ENCODE measurements at places on chromosomes 4 and X.

GRCh38 chrX:37685381-37686359 lies at the start of gene XK:
Gene XK (plus strand): TSS chrX:37685791. CDS start chrX:37685962, 171 bp downstream.
- no peak for DNase-seq

DNA sequence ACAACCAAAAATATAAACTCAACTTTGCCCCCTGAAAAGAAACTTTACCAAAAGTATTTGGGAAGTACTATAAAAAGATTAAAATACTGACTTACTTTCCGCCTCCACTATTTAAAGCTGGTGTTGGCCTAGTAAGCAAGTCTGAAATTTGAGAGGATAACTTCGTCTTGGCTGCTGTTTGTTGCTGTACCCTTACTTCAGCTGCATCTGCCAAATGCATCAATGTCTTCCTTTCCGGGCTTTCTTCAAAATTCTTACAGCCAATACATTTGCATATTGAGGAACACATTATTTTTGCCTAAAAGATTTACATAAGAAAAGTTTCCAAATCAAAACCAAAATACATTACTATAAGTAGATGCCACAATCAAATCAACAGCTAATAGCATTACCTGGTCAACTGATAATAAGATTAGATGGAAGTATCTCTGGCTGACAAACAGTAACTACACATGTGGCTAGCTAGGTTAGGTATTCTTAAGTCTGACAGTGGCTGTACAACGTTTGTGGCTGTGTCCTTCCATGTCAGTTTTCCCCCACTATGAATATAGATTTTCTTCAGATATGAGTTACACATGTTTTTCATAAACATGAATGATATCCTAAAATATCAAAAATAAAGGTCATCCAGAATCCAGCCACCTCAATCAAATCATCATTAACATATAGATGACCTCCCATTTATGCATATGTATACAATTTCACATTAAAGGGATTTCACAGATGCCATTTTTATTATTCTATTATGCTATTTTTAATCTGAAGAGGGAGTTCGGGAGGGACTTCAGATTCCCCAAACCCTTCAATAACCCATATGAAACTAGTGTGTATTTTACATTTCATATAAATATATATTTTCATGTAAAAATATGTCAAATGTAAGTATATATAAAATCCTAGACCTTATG lies 30.6 kb downstream of the THAP9 start:
- DNase-seq, result no peak

GRCh38 chr4:141158219-141158618 lies 24.9 kb upstream of the RNF150 start:
- DNase-seq, result no peak

DNA sequence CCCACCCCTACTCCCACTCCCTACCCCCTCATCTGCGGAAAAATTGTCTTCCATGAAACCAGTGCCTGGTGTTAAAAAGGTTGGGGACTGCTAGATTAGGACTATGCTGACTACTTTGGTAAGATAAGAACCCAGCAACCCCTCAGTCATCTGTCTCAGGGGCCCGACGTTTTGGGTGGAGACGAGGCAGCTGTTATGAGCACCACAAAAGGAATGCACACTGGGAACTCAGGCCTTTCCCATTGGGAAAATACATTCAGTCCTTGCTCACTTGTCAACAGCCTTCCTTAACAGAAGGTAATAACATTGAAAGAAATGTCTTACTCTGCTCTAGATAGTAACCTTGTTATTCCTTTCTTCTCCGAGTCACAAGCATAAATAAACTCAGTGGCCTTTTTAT lies 310.8 kb downstream of the AFF2 start:
- DNase-seq, result no peak

DNA sequence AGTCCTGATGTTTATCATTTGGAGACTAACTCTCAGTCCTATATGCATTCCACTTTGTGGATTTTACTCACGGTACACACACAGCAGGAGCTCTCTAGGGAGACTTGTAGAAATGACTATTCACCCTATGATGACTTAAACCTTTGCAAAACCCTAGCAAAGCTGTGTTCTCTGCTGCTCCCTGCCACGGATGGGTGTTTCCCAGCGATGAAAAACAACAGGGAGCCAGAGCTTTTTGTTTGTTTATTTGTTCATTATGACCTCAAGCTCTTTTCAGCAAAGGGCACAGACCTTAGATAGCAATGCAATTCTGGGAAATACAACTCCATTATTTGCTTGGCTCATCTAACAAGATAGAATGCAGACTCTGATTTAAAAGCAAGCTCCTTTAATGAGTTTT lies 156.6 kb downstream of the GRIA3 start:
- DNase-seq, result no peak

DNA sequence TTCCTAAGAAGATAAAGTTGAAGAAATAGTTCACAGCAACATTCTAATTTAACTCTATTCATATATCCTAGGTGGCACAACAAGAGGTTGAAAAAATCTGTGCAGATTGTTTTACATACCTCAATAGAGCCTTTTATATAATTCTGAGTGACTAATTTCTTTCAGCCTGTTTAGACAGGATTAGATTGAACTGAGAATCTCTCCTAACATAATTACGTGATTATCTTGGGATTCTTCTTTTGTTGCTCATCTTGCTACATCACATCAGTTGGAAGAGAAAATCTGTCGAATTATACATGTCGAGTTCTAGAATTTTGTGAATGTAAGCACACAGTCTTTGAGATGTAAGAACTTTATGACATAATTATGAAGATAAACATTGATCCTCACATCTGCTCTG lies 1873.7 kb upstream of the IGFBP7 start:
- DNase-seq, result no peak

DNA sequence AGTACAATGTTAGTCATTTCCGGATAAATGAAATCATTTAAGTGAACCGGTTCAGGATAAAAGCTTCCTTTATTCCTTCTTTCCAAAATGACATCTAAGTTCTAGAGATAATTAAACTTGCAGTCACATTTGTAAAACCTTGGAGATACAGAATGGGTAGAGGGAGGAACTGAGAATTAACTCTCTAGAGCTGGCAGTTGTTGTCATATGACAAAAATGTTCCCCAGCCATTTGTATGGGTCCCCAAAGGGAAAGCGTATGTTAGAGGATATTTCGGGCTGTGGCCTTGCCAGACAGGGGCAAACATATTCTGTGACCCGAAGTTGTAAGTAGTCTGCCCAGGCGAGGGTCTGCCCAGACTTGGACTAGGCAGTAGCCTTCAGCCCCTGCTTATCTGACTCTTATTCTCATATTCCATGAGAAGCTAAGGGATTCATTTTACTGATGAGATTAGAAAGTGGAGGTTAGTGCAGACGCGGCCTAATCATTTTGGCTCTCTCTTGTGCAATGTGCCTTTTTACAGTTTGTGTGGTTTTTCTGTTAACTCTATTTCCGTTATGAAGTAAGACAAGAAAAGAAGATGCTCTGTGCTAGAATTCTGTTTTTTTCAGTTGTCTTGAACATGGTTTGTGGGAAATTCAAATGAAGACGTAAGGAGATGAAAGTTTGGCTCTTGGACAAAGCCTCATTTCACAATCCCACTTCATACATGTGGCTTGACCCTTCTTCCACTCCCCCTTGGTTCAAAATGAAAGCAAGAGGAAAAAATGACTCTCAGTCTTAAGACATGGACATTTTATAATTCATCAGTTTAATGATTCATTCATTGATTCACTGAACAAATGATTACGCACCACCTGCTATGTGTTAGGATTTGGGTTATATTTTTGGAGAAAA lies 2394.2 kb upstream of the AGA start:
- DNase-seq, result no peak

DNA sequence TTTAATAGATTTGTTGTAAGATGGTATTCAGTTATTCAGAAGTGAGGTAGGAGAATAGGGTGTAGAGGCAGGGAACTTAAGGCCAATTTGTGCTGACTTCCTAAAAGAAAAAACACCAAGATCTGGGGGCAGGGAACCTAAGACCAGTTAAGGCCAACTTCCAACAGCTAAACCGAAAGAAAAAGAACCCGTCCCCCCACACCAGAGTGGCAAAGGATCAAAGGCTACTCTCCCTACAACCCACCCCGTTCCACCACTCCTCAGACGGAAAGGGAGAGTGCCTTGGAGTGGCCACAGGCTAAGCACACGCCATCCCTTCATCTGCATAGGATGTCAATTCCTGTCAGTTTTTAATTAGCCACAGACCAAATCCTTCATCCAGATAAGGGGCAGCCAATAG lies 3.7 kb upstream of the ZNF718 start:
- no peak for DNase-seq

- no peak for DNase-seq
These were observed 20.4 kb upstream of the DCTD start for GRCh38 chr4:182937268-182938204.

- DNase-seq, result no peak
These were observed 29.1 kb downstream of the SPARCL1 start for GRCh38 chr4:87500092-87500462.

DNA sequence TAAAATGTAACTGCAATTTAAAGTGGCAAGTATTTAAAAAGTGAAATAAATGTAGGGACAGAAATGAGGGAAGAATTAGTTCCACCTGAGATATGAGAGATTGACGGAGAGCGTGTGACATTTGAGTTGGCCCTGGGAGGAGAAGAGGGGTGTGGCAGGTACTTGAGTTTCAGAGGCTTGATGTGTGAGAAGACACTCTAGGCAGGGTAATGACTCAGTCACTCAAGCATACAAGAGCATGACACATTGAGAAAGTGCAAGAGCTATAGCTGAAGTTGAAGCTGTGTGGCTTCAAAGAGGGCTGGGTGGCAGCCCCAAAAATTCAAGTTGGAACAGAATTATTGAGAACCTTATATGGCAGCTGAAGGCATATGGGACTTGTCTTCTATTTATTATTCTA lies 420.5 kb downstream of the SLITRK2 start:
- no peak for DNase-seq

GRCh38 chr4:1803523-1804423 lies 10.7 kb downstream of the FGFR3 start:
- no peak for DNase-seq

Measured in stimulated activated CD8-positive, alpha-beta memory T cell treated with anti-CD3 and anti-CD28 coated beads, Interleukin-15, amount 100 ng/mL, for 1 hour (primary cell).